ENCODE measurements at places on chromosomes 12 and 14.
A peak's percentile ranks its signal among the peaks of the same experiment; 100 is the strongest.

GRCh38 chr12:18277196-18277595 is 15.9 kb downstream of the PIK3C2G start:
- DNase-seq, result no peak

- DNase-seq, result peak; percentile 99
Measured at GRCh38 chr12:111067498-111067897, 147.1 kb upstream of the MYL2 start.

- DNase-seq, result peak; percentile 46
Measured at GRCh38 chr12:55743406-55744339, 751 bp downstream of the GDF11 start.

DNA sequence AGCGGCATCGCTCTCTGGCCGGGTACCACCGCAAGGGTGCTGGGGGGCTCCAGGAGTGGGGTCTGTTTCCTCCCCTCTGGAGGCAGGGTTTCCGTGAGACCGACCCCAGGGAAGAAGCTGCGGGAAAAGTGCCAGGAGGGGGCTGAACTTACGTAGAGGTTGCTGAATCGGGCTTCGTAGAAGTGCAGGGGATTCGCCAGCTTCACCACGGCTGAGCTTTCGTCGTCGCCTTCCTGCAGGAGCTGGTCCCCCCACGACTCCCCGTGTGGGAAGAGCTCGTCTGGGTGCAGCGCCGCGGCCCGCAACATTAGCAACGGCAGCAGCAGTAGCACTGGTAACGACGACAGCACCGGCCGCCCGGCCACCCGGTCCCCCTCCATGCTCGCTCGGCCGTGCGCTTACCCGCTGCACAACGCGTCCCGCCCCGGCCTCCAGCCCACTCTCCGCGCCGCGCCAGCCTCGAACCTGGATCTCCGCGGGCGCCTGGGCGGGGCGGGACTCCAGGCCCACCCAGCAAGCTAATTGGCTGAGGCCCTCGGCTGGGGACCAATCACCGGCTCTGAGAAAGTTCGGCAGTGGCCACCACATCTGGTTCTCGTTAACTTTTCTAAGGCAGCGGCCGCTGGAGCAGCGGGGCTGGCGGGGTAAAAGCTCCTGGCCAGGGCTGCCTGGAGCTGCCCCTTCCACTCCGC is at the start of gene NID2:
NID2 (minus strand) TSS at position 445 of the 692 bp plus-strand sequence; CDS start at position 380, 65 bp downstream.
- DNase-seq, result no peak

DNA sequence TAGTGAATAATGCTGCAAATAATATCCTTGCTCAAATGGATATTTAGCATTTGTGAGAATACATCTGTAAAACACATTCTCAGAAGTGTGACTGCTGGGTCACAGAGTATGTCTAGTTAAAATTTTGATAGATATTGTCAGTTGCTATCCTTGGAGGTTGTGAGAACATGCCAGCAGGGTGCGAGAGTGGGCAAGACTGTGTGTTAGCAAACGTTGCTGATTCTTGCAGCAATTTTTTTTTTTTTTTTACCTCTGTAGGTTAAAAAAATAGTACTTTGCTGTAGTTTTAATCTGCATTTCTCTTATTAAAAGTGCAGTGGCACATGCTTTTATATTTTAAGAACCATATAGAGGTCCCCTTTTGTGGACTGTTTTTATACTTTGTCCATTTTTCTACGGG is 4.5 kb upstream of the NYNRIN start:
- DNase-seq, result no peak

DNA sequence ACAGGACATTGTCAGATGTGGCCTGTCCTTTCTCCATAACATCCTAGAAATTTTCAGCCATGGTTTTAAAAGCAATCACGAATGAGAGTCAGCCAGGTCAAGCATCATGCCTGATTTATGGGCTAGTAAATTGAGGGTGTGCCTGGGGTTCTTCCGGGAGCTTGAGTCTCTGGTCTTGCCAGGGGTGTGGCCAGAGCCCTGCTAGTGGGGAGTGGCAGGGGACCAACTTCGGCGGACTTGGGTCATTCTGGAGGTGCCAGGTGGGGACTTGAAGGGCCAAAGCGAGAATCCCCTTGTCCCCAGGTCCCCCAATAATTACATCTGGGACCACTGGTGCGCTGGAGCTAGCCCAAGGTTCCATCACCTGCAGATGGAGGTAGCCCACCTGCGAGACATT is 5.7 kb downstream of the OTUB2 start:
- no peak for DNase-seq

DNA sequence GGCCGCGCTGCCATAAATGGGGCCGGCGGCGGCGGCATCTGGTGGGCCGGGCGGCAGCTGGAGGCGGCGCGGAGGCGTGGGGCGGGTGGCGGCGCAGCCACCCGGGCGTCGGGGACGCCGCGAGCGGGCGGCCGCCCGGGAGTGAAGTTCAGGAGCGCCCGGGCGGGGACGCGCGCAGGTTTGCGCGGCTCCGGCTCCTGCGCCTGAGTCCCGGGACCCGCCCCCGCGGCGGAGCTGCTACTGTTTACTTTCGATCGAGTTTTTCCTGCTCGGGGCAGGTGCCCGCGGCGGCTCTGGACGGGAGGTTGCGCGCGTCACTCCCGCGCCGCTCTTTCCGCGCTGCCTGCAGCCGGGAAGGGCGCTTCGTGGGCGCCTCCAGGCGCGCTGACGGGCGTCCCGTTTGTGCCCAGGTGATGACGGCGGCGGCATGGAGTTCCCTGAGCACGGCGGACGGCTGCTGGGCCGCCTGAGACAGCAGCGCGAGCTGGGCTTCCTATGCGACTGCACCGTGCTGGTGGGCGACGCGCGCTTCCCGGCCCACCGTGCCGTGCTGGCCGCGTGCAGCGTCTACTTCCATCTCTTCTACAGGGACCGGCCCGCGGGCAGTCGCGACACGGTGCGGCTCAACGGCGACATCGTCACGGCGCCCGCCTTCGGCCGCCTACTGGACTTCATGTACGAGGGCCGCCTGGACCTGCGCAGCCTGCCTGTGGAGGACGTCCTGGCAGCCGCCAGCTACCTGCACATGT is at the start of gene ZBTB42:
ZBTB42 (plus strand) TSS at position 331 of the 749 bp plus-strand sequence; CDS start at position 428, 97 bp downstream.
- DNase-seq, result peak; percentile 82

DNA sequence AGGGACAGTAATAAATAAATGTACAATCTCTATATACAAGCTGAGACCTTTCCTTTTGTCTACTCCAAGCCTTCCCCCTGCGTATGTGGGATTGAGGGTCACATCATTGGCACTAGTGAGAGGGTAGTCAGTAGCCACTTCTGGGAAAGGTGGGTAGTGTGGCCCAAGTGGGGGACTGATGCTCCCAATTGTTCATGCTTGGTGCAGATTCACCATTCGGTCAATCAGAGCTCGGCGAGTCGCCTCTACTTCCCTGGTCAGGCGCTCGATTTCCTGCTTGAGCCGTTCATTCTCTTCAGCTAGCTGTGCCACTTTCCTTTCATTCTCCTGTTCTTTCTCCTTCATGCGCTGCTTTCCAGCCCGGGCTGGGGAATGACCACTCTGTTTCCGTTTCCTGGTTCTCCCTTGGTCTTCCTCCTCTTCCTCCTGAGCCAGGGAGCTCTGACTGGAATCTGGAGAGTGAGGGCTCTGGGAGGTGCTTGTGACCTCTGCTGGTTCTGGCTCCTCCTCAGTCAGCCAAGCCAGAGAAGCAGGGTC is 3.6 kb downstream of the DDIT3 start:
- no peak for DNase-seq

DNA sequence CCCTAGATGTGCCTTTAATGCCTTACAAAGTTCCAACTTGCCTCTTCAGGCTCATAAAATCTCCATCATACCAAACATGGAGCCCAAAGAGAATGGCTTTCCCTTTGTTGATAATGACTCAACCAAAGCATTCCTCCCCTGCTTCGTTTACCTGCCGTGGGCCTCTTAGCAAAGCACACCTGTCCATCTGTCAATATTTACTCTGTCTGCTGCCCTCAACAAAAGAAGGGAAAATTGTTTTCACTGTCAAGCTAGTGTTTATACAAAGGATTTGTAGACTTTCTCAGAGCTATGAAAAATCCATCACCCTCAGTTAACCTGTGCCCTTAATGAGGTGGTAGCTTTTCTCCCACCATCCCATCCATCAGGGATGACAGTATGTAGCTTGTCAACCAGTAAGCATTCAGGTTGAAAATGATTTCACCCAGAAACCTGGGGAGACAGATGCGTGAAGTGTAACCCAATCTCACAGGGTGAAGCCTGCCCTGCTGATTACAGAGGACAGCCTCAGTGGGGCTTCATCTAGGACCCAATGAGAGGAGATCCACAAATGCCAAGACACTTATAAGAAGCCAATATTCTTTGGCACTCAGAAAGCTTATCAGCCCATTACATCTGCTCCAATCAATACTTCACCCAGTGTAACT is 278.1 kb downstream of the NUAK1 start:
- peak; percentile 79 for DNase-seq

DNA sequence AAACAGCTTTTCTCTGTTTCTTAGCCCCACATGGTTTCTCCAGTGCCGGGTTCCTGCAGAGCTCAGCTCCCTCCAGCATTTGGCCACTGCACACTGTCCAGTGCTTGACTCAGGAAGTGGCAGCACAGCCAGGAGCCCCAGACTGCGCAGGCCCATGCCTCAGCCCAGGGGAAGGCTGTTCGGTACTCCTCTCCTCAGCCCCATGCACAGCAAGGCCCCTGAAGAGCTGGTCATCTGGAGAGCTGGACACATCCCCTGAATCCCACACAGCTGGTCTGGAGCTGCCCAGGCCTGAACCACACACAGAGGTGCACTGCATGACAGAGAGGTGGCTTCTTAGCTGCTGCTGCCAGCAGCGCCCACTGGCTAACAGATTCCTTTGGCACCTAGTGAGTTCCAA is 48.3 kb downstream of the STAB2 start:
- DNase-seq, result no peak

- DNase-seq, result no peak
Measured at GRCh38 chr12:67568055-67568454, 80.5 kb upstream of the DYRK2 start.

- no peak for DNase-seq
Measured at GRCh38 chr14:65237941-65238340, 135.6 kb upstream of the MAX start.

DNA sequence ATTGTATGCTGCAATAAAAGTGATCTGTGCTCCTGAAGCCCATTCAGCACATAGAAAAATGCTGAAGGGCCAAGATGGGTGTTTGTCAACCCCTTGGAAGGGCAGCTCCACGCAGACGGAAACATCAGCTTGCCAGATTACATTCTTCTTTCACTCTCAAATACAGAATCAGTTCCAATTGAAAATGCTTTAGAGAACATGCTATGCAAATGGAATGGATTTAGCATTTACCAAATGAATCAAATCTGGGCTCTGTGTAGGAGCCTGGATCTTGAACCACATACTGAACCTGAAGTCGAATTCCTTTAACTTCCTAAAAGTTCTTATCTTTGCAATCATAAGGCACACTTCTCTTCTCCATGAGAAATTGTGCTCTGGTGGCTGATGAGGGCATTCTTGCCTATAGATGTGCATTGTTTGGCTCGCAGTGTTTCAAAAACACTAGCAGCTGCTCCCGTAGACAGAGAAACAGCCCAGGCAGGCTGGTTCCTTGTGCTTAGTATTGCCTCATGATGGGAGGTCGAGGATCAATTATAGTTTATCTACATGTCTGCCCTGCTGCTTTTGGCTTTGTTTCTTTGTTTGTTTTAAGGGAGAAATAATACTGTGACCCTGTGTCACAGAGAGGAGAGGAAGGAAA is 489.8 kb upstream of the FLRT2 start:
- no peak for DNase-seq

- no peak for DNase-seq
Measured at GRCh38 chr12:75305412-75306332, 24.5 kb downstream of the CAPS2 start.

GRCh38 chr14:78007160-78007559 is 163.0 kb upstream of the NRXN3 start:
- no peak for DNase-seq

DNA sequence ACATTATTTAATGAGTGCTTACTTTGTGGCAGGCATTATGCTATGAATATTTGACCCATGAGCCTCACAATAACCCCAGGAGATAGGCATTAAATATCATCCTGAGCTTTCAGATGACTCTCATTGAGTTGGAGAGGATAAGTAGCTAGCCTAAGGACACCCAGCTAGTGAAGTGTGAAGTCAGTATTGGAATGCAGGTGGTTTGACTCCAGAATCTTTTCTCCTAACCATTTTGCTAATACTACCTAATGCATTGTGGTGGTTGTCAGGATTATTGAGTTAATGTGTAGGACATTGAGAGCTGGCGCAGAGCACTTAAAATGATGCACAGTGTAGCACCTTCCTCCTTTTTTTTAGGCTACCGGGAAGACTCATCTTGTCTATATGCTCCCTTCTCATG is 3.8 kb upstream of the CDKL1 start:
- no peak for DNase-seq

- DNase-seq, result no peak
Measured at GRCh38 chr12:109358154-109358869, 10.6 kb downstream of the MYO1H start.

GRCh38 chr14:79730953-79731352 is 480.4 kb downstream of the DIO2 start:
- DNase-seq, result no peak

- DNase-seq, result no peak
Measured at GRCh38 chr12:33795536-33795935, 226.8 kb upstream of the ALG10 start.

GRCh38 chr14:73924337-73924736 is 25.6 kb downstream of the FAM161B start:
- DNase-seq, result no peak

- peak; percentile 94 for DNase-seq
Measured at GRCh38 chr12:112018571-112019237, 5.5 kb downstream of the ERP29 start.

GRCh38 chr14:51094282-51094821 is 553 bp downstream of the TRIM9 start:
- no peak for DNase-seq

- no peak for DNase-seq
Measured at GRCh38 chr12:3261782-3262359, 184.7 kb downstream of the TSPAN9 start.

GRCh38 chr12:121793440-121793837 is at the start of gene RHOF:
Gene RHOF, minus strand, starts transcription at chr12:121793688. Its CDS starts 55 bp downstream, at chr12:121793633.
- DNase-seq, result no peak

DNA sequence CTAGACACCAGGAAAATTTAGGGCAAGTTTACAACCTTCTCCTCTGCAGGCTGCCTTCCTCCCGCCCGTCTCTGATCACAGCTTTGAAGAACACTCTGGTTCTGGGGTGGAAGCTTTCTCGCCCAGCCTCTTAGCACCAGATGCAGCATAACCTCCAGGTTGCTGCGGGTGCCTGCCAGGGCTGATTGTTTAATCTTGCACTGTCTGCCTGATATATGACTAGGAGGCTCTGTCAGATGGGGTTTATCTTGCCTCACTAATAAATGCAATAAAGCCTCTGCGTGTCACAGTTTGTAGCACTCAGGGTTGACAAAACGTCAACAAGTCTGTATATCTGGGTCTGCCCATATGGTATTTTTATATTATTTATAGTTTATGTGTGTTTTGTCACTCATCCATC is 388.2 kb downstream of the FUT8 start:
- no peak for DNase-seq

GRCh38 chr12:29769162-29769858 is 14.4 kb downstream of the TMTC1 start:
- no peak for DNase-seq

DNA sequence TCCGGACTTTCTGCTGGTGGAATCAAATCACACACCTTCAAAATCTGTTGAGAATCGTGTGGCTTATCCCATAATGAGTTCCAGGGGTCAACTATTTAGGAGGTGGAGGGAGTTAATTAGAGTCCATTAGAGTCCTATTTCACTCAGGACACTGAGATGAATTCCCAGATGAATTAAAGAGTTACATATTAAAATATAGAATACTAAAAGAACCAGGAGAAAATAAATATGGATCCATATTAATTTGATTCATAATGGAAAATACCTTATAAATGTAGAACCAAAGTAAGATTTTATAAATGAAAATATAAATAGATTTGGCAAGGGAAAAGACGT is 44.6 kb upstream of the C14orf132 start:
- no peak for DNase-seq

Data from LNCaP clone FGC (cell line).